T-helper 2 cell treated with Interferon-gamma antibody and Interleukin-4, amounts not matched to agents 5 μg/mL and 100 μg/mL, for 36 hours (primary cell): ENCODE measurements at places on chromosomes 3 and 15.

DNA sequence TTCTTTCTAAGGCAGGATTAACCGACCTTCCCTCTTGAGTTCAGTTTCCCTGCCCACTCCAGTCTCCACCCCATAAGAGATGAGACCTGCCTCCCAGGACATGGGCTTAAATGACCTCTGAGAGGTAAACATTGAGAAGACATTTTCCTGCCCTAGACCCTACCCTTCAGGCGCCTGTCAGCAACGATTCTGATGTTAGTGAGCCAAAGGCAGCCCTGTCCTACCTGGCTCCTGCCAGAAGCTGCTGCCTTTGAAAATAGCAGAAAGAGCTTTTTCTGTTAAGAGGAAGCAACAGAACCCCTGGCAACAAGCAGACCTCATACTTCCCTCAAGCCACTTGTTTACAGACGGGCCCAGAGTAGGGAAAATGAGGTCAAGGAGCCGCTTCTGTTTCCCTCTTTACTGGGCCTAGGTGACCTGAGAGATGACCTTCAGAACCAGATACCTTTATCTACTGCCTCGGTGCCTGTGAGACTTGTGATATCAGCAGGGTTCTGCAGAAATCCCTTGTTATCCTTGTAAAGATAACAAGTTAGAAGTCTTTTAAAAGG is 52.0 kb downstream of the CD200R1L start:
- DNase-seq, result no peak

GRCh38 chr3:33173103-33173502 is 45.5 kb downstream of the SUSD5 start:
- no peak for DNase-seq

DNA sequence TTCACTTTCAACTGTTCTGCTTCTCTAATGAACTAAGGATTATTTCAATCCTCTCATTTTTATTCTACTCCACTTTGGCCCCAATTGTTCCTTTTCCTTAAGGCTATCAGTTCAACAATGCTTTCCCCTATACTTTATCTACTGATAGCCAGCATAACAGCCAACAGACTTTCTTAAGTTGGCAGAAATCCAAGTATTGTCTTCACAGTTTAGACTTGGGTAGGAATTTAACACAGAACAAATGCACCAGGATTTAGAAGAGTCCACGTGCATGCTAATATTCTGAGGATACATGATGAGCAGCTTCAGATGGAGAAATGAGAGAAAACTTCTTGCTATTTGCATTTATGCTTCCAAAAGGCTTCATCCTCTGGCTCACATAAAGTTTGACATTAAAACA is 54.8 kb downstream of the FBN1 start:
- DNase-seq, result no peak

DNA sequence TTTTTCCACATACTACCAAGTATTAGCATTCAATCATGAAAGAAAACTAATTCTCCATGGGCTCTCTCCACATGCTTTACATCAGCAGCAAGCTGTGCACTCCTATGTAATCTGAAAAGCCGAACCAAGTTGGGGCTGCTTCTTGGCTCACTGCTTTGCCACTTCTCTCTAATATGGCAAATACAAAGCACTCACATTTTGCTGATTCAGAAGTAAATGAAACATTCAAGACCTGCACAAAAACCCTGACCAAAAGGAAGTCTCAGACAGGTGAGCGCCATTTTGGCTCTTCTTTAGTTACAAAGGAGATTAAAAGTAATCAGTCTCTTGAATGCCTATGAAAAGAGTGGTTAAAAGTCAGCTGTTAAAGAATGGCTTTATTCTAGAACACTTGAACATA is 915.2 kb downstream of the FHIT start:
- DNase-seq, result no peak

DNA sequence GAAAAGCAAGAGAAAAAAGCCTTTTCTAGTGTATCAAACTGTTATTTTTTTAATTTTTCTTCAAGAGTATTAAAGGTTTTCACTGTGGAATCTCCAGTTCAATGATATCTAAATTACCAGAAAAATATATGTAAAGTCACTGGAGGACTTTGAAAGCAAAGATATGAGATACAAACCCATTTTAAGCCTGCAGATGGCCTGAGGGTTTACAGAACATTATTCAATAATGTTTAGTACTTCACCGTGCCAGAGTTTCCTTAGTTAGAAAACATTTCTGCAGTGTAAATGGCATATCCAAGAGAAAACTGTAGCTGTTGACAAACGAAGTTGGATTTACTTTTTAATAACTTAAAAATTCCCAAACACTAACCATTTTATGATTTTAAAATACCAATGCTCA is 529.4 kb upstream of the AGTR1 start:
- no peak for DNase-seq

GRCh38 chr15:63600001-63600615 is 2.9 kb downstream of the FBXL22 start:
- no peak for DNase-seq

- no peak for DNase-seq
Measured at GRCh38 chr15:83144771-83145170, 37.3 kb downstream of the TM6SF1 start.

DNA sequence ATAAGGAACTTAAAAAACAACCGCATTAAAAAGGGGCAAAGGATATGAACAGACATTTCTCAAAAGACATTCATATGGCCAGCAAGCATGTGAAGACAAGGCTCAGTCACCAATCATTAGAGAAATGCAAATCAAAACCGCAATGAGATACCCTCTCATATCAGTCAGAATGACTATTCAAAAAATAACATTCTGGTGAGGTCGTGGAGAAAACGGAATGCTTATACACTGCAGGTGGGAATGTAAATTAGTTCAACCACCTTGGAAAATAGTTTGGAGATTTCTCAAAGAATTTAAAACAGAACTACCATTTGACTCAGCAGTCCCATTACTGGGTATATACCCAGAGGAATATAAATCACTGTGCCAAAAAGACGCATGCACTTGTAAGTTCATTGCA is 496.6 kb upstream of the SGO1 start:
- DNase-seq, result no peak

DNA sequence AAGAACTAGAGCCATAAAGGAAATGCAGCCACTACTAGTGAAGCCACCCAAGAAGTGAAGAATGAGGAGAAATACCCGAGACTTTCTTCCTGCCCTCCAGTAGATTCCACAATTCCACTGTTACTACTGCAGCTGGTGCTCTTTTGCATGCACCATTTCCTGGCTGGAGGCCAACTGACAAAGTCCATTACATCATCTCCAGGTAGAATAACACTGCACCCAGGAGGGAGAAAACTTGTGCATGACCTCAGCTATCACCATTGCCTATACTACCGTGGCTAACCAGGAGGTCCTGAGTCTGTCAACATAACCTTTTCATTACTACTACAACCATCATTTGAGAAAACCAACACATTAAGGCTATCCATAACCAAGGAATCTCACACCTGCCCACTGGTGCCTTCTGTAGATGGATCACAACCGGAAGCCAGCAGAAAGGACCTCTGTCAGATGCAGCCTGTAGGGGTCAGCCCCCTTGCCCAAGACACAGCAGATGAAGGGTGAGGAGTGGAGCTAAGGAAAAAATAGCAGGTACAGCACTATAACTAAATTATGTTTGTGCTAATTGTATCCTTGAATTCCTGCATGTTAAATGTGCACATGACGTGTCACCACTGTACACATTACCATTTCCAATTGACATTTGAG is 200.8 kb upstream of the C2CD4B start:
- DNase-seq, result no peak

GRCh38 chr3:80526153-80526552 is 758.4 kb upstream of the ROBO1 start:
- no peak for DNase-seq

DNA sequence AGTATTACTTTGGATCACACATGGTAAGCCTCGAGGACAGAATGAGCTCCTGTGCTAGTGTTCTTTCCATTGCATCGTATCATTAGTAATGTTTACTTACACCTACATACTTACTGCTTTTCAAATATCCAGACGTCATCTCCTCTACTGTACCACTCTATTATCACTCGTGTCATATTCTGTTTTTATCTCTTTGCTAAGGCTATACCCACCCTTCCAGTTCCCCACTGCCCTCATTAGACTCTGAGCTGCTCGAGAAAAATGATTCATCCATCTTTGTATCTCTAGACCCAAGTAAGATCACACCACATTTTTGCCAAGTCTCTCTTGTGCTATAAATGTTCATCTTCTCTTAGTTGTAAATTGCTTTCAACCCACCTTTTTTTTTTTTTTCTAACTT is 245.7 kb downstream of the TIGIT start:
- no peak for DNase-seq

- DNase-seq, result no peak
Measured at GRCh38 chr3:187046033-187046432, 93.3 kb downstream of the RPL39L start.

- DNase-seq, result peak; percentile 57
Measured at GRCh38 chr3:13069495-13069894, 3.7 kb downstream of the IQSEC1 start.

- no peak for DNase-seq
Measured at GRCh38 chr3:19002606-19003005, 145.7 kb upstream of the KCNH8 start.

GRCh38 chr15:83960192-83960829 is 275.3 kb upstream of the GOLGA6L4 start:
- no peak for DNase-seq

DNA sequence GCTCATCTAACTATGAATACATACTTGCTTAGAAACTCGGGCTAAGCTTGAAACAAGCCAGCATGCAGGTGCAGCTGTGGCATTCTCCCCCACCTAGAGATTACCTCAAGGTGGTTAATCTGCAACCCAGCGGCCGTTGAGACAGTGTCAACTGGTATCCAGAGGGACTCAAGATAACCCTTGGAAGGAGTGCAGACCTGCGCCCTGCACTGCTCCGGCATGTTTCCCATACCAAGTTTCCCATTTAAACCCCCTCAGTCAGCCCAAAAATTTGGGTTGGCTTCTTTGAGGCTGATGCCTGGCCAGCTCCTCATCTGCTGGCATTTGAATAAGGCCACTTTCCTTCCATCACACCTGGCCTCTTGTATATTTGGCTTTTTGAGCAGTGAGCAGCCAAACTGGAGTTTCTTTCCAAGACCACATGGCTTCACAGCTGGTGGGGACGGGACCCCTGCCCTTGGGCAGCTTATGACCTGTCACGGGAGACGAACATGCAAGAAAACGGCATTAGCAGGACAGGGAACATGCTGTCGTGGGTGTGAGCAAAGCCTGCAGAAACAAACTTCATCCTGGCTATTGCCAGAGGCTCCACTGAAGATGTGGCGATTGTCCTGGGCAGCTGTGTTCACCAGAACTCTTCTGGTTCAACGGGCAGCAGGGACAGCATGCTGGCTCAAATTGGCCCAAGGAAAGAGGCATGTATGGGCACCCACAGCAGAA is 98.2 kb downstream of the PLXNA1 start:
- no peak for DNase-seq

- DNase-seq, result no peak
Measured at GRCh38 chr3:64518950-64519349, 168.8 kb downstream of the ADAMTS9 start.

- no peak for DNase-seq
Measured at GRCh38 chr3:194176274-194176991, 40.5 kb downstream of the HES1 start.

- no peak for DNase-seq
Measured at GRCh38 chr3:40516201-40516600, 8.6 kb upstream of the ZNF621 start.

DNA sequence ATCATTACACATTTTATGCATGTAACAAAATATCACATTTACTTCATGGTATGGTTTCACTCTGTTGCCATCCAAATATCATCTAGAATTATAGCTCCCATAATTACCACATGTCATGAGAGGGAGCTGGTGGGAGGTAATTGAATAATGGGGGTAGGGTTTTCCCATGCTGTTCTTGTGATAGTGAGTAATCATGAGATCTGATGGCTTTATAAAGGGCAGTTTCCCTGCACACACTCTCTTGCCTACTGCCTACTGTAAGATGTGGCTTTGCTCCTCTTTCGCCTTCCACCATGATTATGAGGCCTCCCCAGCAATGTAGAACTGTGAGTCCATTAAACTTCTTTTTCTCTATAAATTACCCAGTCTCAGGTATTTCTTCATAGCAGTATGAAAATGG is 123.4 kb downstream of the SATB1 start:
- no peak for DNase-seq

GRCh38 chr3:46990573-46991374 is 11.3 kb downstream of the NBEAL2 start:
- no peak for DNase-seq

GRCh38 chr15:40344631-40345120 is 3.9 kb upstream of the CCDC9B start:
- peak; percentile 55 for DNase-seq

- no peak for DNase-seq
Measured at GRCh38 chr3:30448450-30449289, 157.7 kb upstream of the TGFBR2 start.
